ENCODE measurements at places on chromosomes 1 and 21.
A peak's percentile ranks its signal among the peaks of the same experiment; 100 is the strongest.

GRCh38 chr1:201221201-201221846 is 30.7 kb downstream of the IGFN1 start:
- no peak for DNase-seq

GRCh38 chr1:204376919-204377799 is 17.4 kb upstream of the PLEKHA6 start:
- no peak for DNase-seq

DNA sequence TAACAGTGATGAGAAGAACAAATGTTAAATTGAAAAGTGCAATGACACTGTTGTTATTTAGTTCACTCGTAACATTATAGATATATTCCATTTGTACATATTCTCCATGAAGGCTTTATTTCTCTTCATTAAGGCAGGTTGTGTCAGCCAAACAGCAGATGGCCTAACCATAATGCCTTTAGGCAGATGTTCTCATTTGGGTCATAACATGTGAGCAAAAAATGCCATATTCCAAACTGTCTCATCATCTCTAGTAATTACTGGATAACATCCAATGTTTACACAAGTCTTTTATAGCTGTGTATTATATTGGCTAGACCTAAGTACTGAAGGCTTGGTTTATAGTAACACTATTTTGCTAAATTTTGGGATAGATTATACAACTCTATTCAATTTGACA is 87.2 kb upstream of the CHODL start:
- DNase-seq: peak; percentile 77

- no peak for DNase-seq
Observed at GRCh38 chr1:50913954-50914353, 46.1 kb downstream of the FAF1 start.

GRCh38 chr1:237901299-237901934 is 10.7 kb upstream of the ZP4 start:
- DNase-seq: peak; percentile 2

DNA sequence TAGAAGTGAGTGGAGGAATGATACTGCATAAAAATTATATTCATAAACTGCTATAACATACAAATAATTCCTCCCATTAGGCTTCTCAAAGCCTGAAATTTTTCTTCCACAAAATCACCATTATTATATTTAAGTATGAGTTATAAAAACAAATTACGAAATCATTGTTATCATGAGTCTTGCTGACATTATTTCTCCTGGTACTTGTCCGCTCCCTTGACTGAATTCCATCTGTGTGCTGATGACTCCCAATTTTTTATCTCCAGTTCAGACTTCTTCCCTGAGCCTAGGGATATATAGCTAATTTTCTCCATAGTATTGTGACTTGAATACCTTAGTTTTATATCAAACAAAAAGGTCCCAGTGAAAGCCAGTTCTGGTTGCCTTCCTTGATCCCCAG is 268.2 kb downstream of the HMCN1 start:
- DNase-seq: no peak

- DNase-seq: no peak
Observed at GRCh38 chr1:7811476-7811875, 27.4 kb downstream of the PER3 start.
